ENCODE measurements at places on chromosomes 13 and 19.
A peak's percentile ranks its signal among the peaks of the same experiment; 100 is the strongest.

DNA sequence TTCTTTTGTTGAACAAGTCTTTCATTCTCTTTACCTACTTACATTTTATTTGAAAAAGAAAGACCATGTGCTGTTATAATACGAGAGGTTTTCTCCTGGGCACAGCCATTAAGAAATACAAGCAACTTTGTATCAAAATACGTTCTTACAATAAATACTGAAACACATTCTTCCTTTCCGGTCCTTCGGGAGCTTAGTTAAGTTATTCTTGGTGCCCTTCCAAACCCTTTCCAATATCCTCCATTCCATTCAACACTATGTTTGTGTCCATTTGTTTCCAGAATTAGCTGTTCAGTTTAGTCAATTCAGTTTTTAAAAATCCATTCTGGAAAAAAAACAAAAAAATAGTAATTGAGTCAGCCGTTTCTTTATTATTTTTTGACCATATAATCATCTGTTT is 746.8 kb upstream of the SLC10A2 start:
- DNase-seq, result no peak

DNA sequence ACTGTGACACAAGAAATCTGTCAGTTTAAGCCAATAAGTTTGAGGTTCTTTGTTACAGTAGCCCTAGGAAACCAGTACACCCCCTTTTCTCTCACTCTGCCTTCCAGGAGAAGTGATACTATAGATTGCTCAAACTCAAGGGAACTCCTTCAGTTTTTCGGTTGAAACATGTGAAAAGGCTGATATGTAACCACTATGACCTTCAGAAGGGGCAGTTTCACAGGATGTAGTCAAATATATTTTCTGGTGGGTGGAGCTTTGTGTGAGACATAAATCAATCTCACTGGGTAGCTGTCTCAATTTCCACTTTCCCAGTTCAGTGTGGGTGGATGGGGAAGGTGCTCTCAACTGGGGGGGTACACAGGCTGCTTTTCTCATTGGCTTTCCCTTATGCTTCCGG is 41.7 kb downstream of the HTR2A start:
- no peak for DNase-seq

DNA sequence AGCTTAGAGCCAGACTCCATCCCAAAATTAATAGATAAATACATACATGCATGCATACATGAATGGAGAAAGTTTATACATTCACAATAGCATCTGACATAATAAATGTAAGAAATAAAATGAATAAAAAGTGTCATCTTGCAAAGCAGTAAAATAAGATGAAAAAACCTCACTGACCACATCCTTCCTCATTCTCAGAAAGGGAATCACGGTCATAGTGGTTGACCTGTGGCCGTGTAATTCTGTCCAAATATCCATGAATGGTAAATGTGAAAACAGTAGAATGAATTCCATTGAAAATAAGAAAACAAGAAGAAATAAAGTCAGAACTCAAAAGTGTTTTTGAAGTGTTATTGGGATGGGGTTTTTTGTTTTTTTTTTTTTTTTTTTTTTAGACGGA is 9.8 kb upstream of the CDC42EP5 start:
- no peak for DNase-seq

- DNase-seq, result no peak
Measured at GRCh38 chr19:47045867-47046470, 2.5 kb downstream of the TMEM160 start.

- no peak for DNase-seq
Measured at GRCh38 chr13:45541806-45542205, 73.7 kb downstream of the ERICH6B start.

- no peak for DNase-seq
Measured at GRCh38 chr13:109209526-109209925, 576.9 kb downstream of the IRS2 start.

GRCh38 chr13:91544723-91545122 is 146.3 kb downstream of the GPC5 start:
- DNase-seq, result peak; percentile 3

- DNase-seq, result no peak
Measured at GRCh38 chr19:48498595-48499311, 12.9 kb downstream of the LMTK3 start.

DNA sequence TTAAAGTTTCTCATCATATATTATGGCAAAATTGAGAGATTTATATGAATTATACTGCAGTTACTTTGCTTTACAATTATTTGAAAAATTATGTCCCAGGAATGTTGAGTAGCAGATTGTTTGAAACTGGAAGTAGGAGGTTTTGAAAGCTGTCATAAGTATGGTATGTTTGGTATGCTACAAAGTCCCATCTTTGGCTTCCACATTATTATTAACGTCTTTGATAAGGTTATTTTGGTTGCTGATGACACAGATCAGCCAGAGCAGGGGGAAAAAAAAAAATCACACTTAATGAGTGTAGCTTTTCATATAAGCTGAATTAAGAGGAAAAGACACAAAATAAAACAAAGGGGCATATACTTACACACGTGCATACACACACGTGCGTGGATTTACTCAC is 130.1 kb downstream of the SLITRK1 start:
- no peak for DNase-seq

DNA sequence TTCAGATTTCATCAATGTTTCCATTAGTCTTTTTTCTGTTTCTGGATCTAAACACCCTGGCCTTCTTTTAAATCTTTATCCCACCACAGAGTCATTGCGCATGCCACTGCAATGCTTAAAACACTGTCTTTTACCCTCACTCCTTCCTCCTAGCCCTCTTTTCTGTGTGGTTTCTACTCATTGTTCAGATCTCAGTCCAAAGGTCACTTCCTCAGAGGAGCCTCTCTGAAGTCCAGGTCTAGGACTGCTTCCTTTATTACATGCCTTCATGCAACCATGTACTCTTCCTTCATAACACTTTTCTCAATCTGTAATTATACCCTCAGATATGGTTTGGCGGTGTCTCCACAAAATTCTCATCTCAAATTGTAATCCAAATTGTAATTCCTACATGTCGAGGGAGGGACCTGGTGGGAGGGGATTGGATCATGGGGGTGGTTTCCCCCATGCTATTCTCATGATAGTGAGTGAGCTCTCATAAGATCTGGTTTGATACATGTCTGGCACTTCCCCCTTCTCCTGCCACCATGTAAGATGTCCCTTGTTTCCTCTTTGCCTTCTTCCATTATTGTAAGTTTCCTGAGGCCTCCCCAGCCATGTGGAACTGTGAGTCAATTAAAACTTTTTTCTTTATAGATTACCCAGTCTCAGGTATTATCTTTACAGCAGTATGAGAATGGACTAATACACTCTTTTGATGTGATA is 808.9 kb downstream of the DIAPH3 start:
- DNase-seq, result no peak

DNA sequence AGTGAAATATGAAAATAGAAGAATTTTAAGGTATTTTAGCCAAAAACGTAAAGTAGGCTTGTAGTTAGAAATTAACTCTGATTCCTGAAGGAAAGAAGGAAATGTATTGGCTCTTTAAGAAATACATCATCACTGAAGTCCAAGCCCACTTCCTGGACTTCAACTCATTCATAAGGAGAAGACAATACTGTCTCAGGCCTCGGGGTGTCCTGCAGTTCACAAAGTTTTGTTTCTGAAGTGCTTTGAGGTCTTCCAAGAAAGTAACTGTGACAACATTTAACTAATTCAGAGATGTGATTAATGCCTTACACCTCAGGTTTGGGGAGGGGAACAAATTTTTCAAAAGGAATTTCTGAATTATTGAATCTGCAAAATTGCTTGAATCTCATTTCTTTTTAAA is 65.8 kb upstream of the STARD13 start:
- DNase-seq, result no peak

DNA sequence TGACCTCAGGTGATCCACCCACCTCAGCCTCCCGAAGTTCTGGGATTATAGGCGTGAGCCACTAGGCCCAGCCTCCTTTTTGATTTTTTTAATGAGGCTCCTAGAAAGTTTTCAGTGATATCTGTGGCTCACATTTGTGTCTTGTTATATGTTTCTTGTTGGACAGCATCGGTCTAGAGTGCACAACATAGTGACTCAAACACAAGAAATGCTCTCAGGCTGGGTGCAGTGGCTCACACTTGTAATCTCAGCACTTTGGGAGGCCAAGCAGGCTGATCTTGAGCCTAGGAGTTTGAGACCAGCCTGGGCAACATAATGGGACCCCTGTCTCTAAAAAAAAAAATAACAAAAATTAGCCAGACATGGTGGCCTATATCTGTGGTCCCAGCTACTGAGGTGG is 8.2 kb downstream of the PHF11 start:
- no peak for DNase-seq

DNA sequence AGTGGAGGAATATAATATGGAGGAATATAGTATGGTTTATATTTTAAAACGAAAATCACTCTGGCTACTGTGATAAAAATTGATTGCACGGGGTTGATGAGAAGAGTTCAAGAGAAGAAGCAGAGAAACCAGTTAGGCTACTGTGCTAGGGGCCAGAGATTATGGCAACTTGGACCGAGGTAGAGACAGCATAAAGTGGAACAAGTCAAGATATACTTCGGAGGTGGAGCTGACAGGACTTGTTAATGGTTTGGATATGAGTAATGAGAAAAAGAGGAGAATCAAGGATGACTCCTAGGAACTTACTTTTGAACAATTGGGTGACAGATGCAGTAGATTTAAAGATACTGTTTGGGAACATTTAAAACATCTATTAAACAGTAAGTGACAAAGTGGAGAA is 6.6 kb upstream of the WDFY2 start:
- no peak for DNase-seq

- DNase-seq, result no peak
Measured at GRCh38 chr13:65597839-65598818, 1632.0 kb downstream of the PCDH9 start.

GRCh38 chr19:548886-549830 is 5.3 kb downstream of the GZMM start:
- DNase-seq, result no peak

DNA sequence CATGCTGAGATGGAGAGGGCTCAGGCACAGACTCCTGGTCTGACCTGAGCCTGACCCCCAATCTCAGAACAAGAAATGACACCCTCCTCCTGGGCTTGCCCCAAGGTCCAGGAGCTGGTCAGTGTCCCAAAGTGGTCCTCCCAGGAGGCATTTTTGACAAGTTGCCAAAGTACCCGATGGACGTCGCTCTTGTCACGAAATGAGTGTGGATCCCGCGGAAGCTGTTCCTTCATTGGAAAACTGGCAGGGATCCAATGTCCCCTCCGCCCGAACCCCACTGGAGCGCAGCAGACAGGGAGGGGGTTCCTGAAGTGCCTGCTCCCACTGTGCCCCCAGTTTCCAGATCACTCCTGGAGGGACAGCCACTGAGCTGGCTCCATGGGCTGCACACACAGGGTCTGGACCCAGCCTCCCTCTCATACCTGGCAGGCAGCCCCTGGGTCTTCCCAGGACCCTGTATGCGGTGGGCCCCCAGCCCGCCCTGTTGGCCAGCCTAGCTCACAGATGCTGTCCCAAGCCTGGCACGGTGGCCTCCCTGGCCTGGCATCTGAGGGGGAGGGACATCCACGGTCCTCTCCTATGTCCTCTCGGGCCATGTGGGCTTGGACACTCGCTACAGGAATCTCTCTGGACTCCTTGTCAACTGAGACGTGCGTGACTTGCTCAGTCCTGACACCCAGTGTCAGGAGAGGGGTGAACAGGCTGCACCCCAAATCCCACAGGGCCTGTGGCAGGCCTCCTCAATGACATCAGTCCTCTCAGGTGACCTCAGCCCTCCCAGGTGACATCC is 12.8 kb upstream of the ZNF14 start:
- no peak for DNase-seq

DNA sequence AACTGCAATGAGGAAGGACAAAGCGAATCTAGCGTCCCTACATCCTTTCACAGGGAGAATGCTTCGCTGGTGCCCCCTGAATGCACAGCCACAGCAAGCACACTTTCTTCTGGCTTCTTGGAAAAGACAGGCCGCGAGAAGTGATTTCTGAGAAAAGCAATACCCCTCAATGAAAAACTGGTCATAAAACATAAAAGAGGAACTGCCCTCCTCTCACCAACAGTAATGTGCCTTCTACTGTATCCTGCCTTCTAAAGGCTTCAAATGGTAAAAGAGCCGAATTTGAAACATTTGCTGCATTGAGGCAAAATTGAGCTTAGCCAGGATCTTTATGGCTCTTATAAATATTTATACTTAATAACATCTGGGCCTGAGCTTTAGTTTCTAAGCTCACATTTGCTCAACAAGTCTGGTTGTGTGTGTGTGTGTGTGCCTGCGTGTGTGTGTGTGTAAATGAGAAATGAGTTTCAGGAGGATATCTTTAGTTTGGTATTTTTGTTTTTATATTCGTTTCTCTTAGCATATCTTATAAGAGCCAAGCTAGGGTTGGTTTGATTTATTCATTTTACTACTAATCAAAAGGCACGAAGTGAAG is 246.1 kb upstream of the MAB21L1 start:
- no peak for DNase-seq

- no peak for DNase-seq
Measured at GRCh38 chr19:48108997-48109782, 1.4 kb downstream of the PLA2G4C start.

GRCh38 chr13:79989217-79989661 is 351.7 kb downstream of the SPRY2 start:
- no peak for DNase-seq

DNA sequence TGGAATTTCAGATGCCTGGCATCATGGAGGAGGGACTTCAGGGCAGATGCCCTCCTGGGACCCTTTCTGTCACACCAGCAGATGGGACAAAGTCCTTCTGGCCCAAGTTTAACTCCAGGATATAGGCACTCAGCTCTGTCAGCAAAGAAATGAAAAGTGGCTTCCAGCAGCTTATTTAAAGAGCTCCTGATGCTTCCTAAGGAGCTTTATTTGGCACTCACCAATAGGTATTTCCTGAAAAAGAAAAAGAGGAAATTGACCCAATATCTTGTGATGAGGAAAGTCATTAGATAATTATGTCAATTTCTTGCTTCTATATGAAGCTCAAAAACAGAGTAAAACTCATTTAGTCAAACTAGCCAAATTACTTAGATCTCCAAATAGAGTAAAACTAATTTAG is 224.6 kb downstream of the RAP2A start:
- no peak for DNase-seq

GRCh38 chr13:113122550-113123225 is at the start of gene F10:
Gene F10 (plus strand): TSS chr13:113122799. CDS start chr13:113122856, 57 bp downstream.
- no peak for DNase-seq

DNA sequence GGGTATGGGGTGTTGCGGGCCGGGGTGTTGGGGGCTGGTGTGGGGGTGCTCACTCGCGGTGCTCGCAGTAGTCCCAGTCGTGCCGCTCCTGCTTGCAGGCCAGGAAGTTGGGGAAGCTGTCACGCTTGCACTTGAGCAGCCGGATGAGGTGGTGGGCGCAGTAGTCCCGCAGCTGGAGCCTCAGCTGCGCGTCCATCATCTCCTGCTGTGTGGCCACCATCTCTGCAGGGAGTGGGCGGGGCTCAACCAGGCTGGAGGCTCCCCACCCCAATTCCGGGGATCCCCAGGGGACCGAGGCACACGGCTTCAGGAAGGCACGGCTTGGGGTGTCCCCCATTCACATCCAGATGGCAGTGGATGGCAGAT is 5.2 kb downstream of the NDUFB7 start:
- DNase-seq, result no peak

GRCh38 chr19:55345818-55346724 is 6.4 kb downstream of the KMT5C start:
- no peak for DNase-seq
